C1 segment of cervical spinal cord (tissue), 14 donors: ENCODE measurements at places on chromosomes 2 and 18.

DNA sequence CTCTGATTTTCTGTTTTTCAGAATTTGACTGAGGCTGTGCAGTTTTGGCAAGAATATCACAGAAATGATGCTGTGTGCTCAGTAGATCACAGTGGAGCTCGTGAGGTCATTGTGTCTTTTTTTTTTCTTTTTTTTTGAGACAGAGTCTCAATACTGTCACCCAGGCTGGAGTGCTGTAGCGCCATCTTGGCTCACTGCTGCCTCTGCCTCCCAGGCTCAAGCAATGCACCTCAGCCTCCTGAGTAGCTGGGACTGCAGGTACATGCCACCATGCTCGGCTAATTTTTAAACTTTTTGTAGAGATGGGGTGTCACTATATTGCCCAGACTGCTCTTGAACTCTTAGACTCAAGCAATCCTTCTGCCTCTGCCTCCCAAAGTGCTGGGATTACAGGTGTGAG is 203.6 kb downstream of the NCKAP5 start:
- DNase-seq: no peak

DNA sequence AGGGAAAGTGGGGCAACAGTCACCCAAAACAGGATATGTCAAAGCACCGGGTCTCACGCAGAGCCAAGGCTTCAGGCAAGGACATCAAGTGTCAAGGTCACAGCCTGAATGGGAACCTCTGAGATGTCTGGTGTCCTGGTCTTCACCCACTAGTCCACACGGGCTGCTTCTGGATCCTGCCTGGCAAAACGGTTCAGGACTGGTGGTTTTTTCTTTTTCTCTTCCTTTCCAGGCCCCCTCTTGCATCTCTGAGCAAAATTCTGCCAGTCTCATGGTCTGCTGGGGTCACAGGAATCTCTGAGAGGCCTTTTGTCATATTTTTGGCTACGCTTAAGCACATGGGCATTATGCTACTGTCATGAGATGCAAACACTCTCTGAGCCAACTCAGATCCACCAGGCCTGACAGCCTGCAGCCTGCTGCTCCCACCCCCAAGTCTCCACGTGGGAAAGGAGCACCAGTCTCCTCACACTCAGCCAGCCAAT is 518.2 kb upstream of the ZEB2 start:
- no peak for DNase-seq

- DNase-seq: no peak
These were observed 102.6 kb downstream of the VSNL1 start for GRCh38 chr2:17643031-17643615.

DNA sequence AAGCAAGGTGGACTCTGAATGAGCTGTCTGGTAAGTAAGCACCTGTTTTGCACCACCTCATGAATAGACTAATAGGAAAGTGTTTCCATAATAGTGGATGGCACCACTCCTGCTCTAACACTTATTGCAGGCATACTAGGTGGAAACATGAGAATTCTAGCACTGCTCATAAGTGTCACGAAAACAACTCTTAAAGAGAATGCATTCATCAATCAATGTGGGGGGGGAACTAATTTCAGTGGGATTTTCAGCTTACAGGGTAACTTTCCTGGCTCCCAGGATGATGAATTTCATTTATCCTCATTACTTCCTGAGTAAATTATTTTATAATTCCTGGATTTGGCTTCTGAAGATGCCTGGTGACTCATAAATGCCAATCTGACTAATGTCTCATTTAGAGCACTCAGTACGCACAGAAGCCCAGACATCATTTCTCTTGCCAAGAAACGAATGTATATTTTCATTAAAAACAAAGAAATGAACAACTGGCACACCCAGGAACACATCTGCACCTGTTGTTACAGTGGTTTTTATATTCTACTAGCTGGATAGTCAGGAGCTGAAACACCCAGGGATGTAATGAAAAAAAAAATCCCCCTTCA is 129.6 kb downstream of the PID1 start:
- no peak for DNase-seq

DNA sequence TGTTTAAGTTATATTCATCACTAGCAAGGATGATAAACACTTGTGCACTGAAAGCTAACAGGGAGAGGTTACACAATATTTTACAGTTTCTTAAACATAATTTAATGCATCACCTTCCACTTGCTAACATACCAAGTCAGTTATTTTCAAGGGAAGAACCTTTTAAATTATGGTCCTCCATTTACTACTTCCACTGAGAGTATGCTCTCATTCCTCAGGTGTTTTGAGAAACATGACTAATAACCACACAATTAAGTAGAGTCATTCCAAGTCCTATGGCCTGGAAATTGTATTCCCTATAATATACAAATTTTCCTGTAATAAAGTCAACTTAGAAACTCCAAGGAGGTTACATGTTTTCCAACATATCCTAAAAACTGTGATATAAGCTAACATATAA is 152.3 kb upstream of the STON1 start:
- no peak for DNase-seq

GRCh38 chr18:76771192-76771799 is 51.1 kb upstream of the ZNF236 start:
- no peak for DNase-seq
